ENCODE measurements at places on chromosomes 3 and 15.

DNA sequence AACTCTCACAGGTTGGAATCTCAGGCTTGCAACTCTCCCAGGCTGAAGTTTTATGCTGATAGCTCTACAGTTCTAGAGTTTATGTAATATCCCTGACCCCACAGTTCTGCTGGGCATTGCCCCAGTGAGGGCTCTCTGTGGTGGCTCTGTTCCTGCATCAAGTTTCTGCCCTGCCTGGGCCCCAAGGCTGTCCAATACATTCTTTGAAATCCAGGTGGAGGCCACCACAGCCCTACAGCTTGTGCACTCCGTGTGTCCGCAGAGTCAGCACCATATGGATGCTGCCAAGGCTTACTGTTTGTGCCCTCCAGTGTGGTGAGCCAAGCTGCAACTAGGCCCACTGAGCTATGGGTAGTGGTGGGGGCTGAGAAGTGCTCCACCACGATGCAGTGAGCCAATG, 1141.2 kb upstream of the EPHA6 start:
- DNase-seq = no peak

DNA sequence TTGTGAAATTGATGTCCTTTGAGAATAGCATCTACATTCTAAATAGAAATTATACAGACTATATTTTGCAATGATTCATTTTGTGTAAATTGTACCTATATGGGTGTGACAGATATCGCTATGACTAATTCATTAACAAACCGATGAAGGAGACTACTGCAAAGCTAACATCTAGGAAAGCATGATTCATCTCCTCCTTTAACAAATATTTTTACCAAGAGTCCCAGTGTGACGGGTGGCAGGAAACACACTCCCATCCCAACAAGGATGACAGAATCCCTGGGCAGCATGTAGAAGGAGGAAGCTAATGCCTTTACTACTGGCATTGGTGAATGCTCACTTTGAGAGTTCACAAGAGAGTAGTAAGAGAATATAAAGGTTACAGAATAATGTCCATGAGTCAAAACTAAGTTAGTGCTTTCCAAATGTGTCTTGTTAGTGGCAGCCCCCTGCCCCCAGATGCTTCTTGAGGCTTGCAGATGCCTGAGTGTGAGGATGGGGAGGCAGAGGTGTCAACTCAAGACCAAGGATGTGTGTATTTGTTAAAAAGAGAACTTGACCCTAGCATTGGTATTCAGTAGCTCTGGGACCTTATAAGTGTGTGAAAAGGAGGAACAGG, 180.6 kb downstream of the FMN1 start:
- no peak for DNase-seq

- DNase-seq = no peak
These were observed 10.6 kb upstream of the U2SURP start for GRCh38 chr3:142990721-142991120.

DNA sequence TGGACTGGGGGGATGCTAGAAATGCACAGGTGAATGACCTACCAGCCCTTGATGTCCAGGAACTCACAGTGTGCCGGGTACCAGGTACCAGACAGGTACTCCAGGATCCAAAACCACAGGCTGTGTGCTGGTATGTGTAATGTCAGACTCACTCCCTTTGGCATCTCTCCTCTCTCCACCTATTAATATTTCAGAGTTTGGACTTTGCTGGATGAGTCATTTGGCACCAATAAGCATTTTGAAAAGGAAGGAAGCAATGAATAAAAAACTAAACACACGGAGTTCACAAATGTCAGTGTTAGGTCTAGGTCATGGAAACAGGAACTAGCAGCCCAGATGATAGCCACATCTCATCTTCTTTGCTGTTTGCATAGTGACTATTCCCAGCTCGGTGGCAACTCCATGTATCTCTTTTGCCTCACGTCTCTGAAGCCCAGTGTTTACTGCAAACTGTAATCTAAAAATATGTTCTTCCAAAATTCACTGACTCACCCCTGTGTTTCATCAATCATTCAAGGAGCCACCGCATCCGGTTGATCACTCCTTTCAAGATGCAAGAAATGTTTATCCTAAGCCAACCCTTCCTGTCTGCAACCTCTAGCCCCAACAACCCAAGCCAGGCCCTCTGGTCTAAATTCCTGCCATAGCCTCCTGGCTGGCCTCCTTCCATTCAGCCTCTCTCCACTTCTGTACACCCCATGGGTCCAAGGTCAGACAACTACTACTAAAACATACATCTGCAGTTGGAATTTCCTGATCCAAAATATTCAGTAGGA, 8.4 kb downstream of the ITGB5 start:
- DNase-seq = no peak

GRCh38 chr3:161941891-161942290, 445.3 kb downstream of the OTOL1 start:
- DNase-seq = no peak

- no peak for DNase-seq
These were observed 11.5 kb upstream of the CCR9 start for GRCh38 chr3:45874677-45875346.

DNA sequence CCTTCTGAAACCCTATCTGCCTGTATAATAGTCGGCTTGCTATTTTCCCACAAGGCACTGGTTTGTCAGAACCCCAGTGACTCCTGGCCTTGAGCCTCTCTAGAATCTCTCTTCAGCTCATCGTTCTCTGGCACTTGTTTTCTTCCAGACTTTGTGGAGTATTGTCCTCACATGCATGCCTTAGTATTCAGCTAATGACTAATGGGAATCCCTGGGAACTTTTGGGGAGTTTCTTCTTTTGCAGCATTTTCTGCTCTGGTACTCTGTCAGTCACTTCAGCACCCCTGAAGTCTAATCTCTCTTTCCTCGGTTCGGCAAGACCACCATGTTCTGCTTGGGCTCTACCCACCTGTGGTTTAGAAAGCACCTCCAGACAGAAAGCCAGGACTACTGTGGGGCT, 35.8 kb upstream of the THRB start:
- no peak for DNase-seq

DNA sequence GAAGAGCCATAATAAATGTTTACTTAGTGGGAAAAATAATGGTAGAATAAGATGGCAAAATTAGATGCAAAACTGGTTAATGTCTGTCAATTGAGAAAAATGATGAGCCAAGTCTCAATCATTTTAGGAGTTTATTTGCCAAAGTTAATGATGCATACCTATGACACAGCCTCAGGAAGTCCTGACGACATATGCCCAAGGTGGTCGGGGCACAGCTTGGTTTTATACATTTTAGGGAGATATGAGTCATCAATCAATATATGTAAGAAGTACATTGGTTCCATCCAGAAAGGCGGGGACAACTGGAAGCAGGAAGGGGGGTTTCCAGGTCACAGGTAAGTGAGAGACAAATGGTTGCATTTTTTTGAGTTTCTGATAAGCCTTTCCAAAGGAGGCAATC, 31.5 kb downstream of the CLEC3B start:
- DNase-seq = no peak

GRCh38 chr15:85412066-85412465, 31.7 kb downstream of the AKAP13 start:
- DNase-seq = no peak

GRCh38 chr3:134020135-134020680, 9.5 kb downstream of the SLCO2A1 start:
- DNase-seq = no peak

GRCh38 chr3:157981819-157982218, 124.4 kb downstream of the SHOX2 start:
- no peak for DNase-seq

DNA sequence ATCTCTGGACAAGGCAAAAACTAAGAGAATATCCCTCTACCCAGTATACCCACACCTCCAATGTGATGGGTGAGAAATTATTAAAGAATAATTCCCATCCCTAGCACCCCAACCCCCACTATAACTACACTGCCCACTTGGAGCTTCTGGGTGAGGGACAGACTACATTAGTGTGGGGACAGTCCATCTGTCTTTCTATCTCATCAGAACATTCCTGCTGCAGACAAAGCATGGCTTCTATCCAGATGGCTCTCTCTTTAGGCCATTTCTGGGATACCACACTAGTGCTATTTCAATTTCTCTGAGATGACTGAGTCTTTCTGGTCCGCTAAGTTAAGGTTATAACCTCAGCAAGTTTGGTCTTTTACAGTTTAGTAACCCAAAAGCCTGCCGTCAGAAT, 6.6 kb downstream of the CSNK1G1 start:
- no peak for DNase-seq

GRCh38 chr15:77568973-77569728, 63.6 kb downstream of the LINGO1 start:
- DNase-seq = no peak

DNA sequence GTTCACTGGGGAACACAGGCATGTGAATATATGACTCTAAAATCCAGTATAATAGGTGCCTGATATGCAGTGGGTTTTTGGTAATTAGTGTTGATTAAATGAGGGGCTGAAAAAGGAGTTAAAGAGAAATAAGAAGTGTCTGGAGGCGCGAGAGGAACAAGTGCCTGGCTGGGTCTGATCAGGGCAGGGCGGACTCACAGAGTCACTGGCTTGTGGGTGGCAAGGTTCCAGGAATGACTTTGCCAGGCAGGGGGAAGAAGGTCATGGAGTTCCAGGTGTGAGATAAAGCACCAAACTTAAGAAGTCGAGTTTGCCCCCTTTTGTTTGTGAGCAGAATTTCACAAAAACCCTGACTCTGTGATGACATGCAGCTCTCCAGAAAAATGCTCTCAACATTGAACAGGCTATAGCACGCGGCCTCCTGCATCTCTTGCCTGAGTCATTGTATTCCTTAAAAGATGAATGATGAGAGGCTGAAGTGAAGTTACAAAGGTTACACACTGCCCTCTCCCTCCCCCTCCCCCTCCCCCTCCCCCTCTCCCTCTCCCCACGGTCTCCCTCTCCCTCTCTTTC, 63.0 kb upstream of the LMCD1 start:
- no peak for DNase-seq

DNA sequence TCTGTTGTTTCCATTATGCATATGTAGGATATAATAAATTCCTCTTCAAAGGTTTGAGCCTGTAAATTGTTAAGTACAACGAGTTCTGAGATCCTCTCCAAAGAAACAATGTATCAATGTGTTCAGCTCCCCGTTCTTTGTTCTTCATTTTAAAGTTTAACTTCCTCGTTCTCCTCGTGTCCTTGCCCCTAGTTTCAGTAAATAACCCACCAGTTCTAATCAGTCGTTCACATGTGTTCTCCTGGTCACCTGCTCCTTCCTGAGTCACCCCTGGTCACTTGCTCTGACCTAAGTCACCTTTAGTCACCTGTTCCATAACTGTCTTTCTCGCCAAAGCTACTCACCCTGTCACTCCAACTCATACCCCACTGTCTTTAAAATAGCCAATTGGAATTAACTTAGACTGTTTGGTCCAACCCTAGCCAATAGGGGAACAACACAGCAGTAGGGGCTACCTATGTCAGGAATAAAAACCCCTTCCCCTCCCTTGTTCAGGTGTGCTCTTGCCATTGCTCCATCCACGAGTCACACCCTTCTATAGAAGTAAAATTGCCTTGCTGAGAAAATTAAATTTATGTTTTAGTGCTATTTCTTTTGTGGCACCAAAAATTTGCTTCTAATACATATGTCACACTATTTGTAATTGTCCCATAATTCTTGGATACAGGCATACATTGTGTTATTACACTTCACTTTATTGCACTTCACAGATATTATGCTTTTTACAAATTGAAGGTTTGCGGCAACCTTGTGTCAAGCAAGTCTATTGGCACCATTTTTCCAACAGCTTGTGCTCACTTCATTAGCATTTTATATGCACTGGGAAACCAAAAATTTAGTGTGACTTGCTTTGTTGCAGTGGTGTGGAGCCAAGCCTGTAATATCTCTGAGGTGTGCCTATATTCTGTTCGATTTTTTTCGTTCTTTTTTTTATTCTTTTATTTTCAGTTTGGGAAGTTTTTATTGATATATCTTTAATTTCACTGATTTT, 15.3 kb upstream of the MCF2L2 start:
- DNase-seq = no peak

- no peak for DNase-seq
These were observed 370.5 kb downstream of the RORA start for GRCh38 chr15:60858511-60859070.

DNA sequence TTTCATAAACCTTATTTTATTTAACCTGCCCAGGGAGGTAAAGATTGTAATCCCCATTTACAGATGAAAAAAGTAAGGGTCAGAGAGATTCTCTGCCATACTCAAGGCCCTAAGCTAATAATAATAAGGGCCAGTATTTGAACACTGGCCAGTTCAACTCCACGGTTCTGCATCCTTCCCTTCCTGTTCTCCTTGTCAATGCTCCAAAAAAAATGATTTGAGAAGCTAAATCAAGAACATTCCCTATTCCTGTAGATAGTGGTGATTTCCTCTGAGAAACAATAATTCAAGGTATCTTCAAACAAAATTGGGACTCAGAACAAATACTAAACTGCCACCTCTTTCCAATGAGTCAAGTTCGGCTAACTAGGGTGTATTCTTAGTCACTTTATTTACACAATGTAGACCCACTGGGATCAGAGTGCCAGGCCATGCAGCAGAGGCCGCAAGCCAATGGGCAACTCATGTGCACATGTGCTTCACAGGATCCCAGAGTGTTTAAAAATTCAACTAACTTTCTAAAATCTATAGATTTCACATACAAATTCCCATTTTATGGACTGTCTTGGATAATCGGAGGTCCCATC, 459.6 kb upstream of the WNT5A start:
- no peak for DNase-seq

GRCh38 chr3:194034346-194035336, 101.3 kb upstream of the HES1 start:
- DNase-seq = no peak

DNA sequence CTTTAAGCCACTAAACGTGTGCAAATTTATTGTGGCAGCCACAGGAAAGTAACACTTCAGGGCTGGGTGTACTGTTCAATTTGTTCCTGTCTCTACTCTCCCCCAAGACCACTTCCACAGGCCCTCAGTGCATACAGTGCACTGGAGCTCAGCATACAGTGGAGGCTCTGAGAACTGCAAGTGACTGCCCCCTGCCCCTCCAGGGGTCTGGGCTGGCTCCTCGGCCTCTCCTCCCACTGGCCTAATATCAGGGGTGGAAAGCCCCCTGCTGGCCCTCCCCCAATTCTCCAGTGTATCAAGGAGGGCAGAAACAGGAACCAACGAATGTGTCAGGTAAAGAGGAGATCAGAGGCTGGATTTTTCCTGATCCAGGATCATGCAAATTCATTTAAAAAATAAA, 19.9 kb upstream of the HEG1 start:
- DNase-seq = no peak

DNA sequence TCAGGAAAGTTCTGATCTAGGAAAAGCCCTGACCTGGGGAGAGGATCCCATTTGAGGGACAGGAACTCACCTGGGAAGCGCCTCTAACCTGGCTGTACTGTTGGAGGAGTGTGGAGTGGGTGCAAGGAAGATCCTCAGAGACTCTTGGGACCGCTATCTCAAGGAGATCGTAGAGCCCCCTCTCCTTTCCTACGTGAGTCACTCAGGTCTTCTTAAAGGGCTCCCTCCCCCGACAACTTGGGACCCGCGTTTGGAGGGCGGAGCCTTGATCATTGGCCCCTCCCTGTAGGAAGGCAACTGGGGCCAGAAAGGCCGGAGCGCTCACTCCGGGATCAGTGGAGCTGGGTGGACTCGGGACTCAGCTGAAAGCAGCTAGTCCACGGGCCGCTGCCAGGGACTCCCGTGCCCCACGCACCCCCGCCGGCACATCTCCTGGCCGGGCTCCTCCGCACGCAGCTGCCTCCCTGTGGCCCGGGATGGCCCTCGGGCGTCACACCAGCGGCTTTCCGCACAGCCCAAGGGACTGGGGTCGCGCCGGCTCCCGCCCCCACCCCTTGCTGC, 520 bp downstream of the SLC26A6 start:
- no peak for DNase-seq

Measured in NCI-H1048 (cell line).